Activated CD4-positive, CD25-positive, alpha-beta regulatory T cell treated with anti-CD3 and anti-CD28 coated beads, Interleukin-2, amount 50 U/mL, for 16 hours (primary cell): ENCODE measurements at places on chromosomes 7 and 10.
A peak's percentile ranks its signal among the peaks of the same experiment; 100 is the strongest.

DNA sequence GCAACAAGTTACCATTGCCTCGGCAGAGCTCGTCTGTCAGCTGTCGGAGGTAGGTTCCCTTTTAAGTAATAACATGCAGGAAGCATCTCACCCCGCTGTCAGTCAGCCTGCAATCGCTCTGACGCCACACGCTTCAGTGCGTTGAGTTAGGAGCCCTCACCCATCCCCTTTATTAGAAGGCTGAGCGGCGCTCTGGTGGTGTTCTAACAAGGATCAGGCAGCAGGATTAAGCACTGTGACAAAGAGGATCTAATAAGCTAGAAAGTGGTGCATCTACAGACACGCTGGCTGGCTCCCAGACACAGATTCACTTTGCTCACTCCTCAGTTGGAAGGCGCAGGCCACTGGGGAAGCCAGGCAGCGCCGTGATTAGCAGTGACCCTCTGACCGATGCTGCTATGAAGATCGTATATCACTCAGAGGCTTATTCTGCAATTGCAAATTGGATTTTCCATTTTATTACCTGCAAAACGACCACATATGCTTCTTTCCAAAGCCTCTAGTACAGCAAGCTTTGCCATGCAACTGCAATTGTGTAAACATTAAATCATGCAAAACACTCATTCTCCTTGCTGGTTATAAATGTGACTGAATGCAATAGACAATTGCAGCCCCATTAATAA is 117.7 kb downstream of the RSU1 start:
- DNase-seq, result no peak

GRCh38 chr10:132774181-132774901 is 11.6 kb downstream of the NKX6-2 start:
- no peak for DNase-seq

DNA sequence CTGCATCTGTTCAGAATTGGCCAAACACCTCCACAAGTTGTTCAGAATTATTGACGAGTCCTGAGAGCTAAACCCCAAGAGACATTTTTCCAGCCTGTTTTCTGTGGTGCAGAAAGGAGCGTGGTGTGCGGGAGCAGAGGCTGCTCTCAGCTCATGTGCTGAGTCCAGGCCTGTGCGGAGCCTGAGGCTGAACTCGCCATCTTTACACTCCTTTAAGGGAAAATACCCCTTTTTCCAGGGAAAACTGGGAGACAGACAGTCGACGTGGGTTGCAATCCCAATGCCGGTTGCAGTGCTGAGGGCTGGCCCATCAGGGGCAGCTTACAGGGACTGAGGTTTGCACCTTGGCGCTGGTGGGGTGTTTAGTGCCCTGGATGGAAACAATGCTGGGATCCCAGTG is 112.2 kb downstream of the ADARB2 start:
- DNase-seq, result no peak

DNA sequence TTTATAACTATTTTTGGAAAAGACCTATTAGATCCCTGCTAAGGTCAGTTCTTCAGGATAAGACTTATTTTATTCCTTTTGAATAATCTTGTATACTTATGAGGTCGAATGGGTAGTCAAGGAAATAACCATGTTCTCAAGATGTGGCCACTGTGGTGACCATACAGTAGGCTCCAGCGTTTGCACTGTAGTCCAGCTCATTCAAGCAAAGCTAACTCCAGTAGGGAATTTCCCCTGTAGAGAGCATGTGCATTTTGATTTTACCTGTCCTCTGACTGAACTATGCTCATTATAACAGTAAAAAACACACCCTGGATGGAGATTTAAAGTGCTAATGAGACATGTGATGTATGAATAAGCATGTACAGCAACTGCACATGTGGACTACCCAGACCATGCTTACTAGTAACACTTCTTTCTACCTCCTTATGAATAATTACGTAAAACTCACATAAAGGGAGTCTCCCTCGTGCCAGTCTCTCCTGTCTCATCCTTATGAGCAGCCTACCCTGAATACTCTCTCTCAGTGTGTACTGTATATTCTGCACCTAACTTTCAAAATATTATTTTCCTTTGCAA is 32.4 kb upstream of the SEMA3E start:
- DNase-seq, result no peak

DNA sequence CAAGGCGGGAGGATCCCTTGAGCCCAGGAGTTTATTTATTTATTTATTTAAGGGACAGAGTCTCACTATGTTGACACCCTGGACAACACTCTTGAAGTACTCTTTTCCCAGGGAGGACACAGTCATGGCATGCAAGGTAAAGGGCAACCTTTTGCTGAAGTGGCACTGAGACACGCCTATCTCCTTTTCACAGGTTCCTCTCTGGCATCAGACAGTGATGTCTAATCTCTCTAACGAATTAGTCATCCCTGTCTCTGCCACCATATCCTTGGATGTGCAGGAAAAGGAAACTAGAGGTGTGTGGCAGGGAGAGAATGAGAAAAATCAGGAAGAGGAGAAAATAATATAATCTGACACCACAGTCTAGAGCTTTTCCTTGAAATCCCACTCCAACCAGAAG is 19.5 kb downstream of the CPVL start:
- DNase-seq, result no peak

DNA sequence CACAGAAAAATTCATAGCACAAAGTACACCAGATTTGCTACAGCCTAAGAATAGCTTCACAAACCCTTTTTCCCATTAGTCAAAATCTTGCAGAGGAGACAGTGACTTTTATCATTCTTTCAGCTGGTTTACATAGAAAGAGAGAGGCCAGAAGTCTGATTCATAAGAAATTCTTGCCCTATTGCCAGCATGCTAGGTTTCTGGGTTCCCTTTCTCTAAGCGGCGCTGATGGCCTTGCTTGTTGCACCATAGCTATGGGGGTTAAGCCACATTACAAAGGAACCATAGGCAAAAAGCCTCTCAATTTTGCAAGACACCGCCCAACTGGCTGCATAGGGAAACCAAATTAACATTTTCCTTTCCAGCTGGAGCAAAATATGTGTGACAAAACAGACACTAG is 87.4 kb downstream of the ZNF467 start:
- no peak for DNase-seq

- DNase-seq, result no peak
These were observed 242.8 kb downstream of the PTPRN2 start for GRCh38 chr7:158344706-158345300.

- no peak for DNase-seq
These were observed 125.3 kb upstream of the PARD3 start for GRCh38 chr10:34940436-34940835.

GRCh38 chr10:4649886-4650508 is 176.0 kb upstream of the AKR1E2 start:
- DNase-seq, result no peak

DNA sequence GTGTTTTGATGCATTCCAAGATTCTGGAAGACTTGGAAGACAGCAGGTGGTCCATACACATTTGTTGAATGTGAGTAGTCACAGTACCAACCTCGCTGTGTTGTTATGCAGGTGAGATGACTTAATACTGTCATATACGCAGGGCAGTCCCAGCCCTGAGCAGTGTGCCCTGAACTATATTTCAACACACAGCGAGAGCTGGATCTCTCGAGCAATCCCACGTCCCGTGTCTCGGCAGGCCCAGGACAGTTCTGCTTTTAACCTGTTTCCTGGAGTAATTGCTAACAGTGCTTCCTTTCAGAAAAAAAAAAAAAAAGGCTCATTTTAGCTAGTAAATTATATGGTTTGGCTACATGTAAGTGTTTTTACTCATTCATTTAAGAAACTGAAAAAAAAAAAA is 179.7 kb downstream of the PRKCQ start:
- no peak for DNase-seq

DNA sequence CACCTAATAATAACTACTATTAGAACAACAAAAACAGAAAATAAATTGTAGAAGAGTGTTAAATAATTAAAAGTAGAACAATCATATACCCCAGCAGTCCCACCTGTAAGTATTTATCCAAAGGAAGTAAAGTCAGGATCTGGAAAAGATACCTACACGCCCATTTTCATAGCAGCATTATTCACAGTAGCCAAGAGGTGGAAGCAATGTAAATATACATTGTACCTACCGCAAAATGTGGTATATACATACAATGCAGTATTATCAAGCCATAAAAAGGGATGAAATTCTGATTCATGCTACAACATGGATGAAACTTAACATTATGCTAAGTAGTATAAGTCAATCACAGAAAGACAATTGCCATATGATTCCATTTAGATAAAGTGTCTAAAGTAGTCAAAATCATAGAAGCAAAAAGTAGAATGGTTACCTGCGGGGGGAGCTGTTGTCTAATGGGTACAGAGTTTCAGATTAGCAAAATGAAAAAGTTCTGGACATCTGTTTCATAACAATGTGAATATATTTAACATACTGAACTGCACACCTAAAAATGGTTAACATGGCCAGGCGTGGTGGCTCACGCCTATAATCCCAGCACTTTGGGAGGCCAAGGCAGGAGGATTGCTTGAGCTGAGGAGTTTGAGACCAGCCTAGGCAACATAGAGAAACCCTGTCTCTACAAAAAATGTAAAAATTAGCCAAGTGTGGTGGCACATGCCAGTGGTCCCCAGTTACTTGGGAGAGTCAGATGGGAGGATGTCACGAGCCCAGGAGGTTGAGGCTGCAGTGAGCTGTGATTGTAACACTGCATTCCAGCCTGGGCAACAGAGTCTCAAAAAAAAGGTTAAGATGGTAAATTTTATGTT is 6.0 kb upstream of the TMED4 start:
- peak; percentile 45 for DNase-seq

GRCh38 chr7:133859871-133860450 is 267.2 kb upstream of the LRGUK start:
- DNase-seq, result no peak

DNA sequence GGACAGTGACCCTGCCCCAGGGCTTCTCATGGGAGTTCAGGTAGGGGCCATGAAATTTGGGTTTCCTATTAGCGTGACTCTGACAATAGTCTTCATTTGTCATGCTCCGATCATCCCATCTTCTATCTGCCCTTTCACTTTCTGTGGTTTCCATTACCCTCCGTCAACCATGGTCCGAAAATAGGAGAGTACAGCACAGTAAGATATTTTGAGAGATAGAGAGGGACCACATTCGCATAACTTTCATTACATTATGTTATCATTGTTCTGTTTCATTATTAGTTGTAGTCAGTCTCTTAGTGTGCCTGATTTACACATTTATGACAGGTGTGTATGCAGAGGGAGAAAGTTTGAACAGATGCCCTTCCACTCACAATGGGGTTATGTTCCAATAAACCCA is 649.2 kb downstream of the SDK1 start:
- DNase-seq, result no peak
